NCI-H2081 (cell line): ENCODE measurements at places on chromosomes 6 and 20.

DNA sequence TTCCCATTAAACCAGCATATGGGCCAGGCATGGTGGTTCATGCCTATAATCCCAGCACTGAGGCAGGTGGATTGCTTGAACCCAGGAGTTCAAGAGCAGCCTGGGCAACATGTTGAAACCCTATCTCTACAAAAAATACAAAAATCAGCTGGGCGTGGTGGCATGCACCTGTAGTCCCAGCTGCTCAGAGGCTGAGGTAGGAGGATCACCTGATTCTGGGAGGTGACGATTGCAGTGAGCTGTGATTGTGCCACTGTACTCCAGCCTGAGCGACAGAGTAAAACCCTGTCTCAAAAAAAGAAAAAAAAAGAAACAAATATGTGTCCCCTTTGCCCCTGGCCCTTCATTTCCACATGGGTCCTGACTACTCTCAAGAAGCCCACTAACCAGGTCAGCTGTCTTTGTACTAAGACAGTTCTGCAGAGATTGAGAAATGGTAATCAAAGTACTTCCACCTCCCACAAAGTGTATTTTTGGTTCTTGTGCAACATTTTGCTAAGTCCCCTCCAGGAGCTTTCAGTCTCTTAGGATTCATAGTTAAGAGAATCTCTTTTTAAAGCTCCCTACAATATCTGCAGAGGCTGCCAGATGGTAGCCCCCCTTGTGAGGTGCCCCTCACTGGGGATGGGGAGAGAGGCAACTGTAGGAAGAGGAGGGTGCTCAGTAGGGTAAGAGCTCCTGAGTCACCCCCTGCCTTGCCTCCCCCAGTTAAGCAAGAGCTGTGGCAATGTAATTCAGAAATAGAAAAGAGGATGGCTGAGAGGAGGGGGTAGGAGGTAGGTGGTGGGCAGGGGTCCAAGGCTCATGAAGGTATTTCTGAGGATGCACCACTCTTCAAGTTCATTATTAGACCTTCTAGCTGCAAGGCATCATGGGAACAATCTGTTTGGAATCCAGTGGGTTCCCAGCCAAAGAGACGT is 16.5 kb upstream of the WFDC2 start:
- DNase-seq = no peak

DNA sequence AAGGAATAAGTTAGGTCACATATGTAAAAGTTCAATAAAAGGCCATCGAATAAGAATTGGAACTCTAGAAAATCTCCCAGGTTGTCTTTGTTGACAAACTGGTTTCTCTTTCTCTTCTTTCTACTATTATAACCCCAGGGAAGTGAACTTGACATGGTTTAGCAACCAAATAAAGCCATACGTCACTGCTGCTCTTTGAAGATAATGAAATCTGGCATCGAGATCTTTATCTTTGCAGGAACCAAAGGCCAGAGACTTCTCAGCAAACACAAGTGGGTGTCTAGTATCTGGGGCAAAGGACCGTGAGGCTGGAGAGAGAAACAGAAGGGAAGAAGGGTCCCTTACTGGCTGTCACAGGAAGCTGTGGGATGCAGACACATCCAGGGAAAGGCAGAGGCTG is 286.7 kb upstream of the CDYL start:
- DNase-seq = no peak

- DNase-seq = no peak
These were observed 29.7 kb downstream of the SAYSD1 start for GRCh38 chr6:39085129-39085797.

DNA sequence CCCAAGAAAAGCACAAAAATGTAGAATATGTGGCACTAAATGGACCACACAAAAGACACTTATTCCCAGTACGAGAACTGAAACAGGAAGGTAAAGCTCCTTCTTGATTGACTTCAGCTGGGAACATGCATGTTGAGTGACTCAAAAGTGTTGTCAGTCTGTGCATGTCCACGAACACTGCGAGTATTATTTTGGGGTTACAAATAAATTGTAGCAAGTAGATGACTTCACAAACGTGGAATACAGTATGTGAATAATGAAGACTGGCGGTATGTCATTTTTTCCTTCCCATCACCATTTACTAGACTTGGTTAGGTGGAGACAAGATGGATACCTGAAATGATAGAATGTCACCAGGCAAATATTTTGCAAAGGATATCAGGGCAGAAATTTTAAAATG is 45.4 kb downstream of the L3MBTL3 start:
- no peak for DNase-seq

GRCh38 chr6:151616091-151616513 is 122.3 kb downstream of the CCDC170 start:
- no peak for DNase-seq

GRCh38 chr20:7610681-7611080 is 329.6 kb downstream of the HAO1 start:
- no peak for DNase-seq

GRCh38 chr20:6718662-6719368 is 48.7 kb upstream of the BMP2 start:
- no peak for DNase-seq

DNA sequence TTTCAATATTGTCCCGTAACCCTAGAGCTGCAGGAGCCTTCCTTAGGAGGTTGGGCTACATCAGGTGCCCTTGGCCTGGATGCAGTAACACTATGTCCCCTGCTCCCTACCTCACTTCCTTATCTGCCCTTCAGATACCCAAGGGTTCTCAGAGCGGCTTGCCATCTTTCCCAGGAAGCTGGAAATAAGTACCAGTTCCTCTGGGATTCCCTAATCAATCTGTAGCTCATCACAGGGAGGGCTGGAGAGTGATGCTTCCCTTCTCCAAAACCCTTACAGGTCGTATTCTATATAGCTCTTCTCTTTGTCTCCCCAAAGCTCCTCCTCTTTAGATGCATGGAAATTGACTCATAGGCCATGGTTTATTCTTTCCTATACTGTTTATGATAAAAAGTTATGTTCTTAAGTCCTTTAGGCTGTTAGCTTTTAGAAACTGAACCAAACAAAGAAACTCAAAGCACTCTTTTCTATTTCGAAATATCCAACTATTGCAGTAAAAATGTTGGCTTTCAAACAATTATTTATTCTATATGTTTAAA is 4.2 kb downstream of the MYCT1 start:
- DNase-seq = no peak

- no peak for DNase-seq
These were observed 33.3 kb upstream of the SLC22A16 start for GRCh38 chr6:110509617-110510241.
